Fibroblast of mammary gland (primary cell): ENCODE measurements at places on chromosomes 7 and 10.

GRCh38 chr7:116713500-116713899 lies 41.5 kb downstream of the MET start:
- DNase-seq: no peak

GRCh38 chr10:71533936-71534335 lies 137.2 kb downstream of the CDH23 start:
- DNase-seq: no peak

- DNase-seq: no peak
Measured at GRCh38 chr10:44398271-44398670, 13.4 kb upstream of the CXCL12 start.

DNA sequence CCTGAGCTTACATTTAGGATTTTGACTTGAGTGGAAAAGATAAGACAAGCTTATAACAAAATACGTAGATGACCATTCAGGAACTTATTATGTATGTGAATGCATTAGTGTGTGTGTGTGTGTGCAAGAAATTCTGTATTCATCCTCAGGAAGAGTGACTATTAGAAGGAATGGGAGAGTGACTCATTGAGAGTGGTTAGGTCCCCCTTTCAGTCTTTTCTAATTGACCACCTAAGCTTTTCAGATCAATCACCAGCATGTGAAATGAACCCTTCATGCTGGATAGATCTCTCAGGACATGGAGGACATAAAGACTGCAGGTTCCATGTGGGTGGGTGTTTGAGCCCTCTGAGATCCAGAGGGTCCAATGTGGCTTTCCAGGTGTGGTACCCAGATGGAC lies 153.5 kb downstream of the MBL2 start:
- DNase-seq: no peak

DNA sequence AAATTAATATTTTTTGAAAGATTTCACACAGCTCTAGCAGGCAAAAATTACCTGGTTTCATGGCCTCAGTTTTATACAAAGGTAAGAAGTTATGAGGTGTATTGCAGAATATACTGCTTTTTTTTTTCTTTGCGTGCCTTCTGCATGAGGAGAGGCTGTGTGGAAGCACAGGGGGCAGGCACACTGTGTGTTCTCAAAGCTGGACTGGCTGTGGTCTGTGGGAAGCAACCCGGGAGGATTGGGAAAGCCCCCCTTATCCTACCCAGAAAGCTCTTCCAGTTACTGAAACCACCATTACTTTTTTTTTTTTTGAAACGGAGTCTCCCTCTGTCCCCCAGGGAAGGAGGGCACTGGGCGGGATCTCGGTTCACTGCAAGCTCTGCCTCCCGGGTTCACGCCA lies 25.0 kb downstream of the ADARB2 start:
- DNase-seq: no peak

DNA sequence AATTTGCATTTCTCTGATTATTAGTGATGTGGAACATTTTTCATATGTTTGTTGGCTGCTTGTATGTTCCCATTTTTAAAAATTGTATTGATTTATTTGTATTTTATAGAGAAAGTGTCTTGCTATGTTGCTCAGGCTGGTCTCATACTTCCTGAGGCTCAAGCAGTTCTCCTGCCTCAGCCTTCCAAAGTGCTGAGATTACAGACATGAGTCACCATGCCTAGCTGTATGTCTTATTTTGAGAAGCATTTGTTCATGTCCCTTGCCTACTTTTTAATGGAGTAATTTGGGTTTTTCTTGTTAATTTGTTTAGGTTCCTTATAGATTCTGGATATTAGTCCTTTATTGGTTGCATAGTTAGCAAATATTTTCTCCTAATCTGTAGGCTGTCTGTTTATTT lies 214.2 kb upstream of the KAT6B start:
- DNase-seq: peak; percentile 52

- no peak for DNase-seq
Measured at GRCh38 chr7:129468547-129468946, 33.8 kb upstream of the SMKR1 start.

DNA sequence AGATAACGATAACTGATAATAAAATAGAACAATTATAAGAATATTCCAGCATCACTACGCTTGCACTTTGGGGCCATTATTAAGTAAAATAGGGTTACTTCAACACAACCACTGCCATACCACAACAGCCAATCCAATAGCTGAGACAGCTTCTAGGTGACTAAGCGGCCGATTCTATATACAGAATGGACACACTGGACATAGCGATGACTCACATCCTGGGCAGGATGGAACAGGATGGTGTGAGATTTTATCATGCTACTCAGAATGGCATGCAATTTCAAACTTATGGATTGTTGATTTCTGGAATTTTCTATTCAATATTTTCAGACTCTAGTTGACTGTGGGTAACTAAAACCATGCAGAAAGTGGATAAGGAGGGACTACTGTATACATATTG lies 920.9 kb downstream of the LRMDA start:
- peak; percentile 94 for DNase-seq

DNA sequence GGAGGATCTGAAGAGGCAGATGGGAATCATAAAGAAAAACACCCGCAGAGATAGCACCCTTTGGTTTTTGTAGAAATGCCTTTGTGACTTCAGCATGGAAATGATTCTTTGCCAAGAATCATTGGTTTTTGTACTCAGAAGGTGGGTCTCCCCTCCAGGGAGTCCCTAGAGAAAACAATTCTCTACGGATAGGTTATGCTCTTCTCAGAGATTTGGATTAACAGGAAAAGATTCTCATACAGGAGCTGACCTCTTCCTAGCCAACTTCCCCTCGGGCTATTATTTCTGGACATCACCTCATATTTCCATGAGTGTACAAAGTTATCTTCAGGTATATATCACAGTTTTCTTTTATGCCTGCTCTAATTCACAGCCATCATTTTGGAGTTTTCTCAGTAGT lies 274.2 kb upstream of the HABP2 start:
- DNase-seq: no peak

DNA sequence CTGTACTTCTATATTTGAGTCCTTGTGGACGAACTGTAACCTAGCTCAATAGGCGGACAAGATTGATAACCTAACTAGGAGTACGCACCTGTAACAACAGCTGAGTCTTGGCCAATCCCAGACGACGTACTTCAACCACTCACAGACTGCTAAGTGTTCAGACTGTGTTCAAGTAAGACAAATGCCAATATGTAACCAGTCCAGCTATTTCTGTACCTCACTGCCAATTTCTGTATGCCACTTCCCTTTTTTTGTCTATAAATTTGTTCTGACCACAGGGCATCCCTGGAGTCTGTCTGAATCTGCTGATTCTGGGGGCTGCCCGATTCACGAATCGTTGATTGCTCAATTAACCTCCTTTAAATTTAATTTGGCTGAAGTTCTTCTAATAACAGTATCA lies 32.2 kb downstream of the HACD1 start:
- DNase-seq: no peak

- DNase-seq: no peak
Measured at GRCh38 chr10:82240408-82240807, 365.4 kb downstream of the NRG3 start.
